Activated CD4-positive, alpha-beta T cell treated with anti-CD3 and anti-CD28 coated beads, Interleukin-2, amount 50 U/mL, for 16 hours (primary cell): ENCODE measurements at places on chromosomes 16 and 17.

GRCh38 chr16:19142939-19143598 lies 25.0 kb upstream of the SYT17 start:
- no peak for DNase-seq

GRCh38 chr16:30839523-30840227 lies 52.7 kb upstream of the ZNF629 start:
- DNase-seq, result no peak

DNA sequence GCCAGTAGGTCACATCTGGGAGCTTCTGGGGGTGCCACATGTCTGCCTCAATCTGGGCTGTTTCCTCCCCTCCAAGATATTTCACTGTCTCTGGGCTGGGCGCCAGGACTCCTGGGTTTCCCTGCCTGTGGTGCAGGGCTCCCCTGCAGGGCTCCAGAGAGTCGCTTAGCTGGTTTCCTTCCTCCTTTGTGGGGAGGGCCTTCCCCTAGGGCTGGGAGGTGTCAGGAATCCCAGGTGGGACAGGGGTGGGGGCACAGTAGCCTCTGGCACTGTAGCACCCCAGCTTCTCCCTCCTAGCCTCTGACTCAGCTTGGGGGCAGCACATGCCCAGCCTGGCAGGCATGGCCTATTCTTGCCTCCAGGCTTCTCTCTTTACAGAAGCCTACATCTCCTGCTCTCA lies 2.6 kb downstream of the RARA start:
- DNase-seq, result no peak

- no peak for DNase-seq
These were observed 49.5 kb downstream of the SRCIN1 start for GRCh38 chr17:38556239-38556638.

DNA sequence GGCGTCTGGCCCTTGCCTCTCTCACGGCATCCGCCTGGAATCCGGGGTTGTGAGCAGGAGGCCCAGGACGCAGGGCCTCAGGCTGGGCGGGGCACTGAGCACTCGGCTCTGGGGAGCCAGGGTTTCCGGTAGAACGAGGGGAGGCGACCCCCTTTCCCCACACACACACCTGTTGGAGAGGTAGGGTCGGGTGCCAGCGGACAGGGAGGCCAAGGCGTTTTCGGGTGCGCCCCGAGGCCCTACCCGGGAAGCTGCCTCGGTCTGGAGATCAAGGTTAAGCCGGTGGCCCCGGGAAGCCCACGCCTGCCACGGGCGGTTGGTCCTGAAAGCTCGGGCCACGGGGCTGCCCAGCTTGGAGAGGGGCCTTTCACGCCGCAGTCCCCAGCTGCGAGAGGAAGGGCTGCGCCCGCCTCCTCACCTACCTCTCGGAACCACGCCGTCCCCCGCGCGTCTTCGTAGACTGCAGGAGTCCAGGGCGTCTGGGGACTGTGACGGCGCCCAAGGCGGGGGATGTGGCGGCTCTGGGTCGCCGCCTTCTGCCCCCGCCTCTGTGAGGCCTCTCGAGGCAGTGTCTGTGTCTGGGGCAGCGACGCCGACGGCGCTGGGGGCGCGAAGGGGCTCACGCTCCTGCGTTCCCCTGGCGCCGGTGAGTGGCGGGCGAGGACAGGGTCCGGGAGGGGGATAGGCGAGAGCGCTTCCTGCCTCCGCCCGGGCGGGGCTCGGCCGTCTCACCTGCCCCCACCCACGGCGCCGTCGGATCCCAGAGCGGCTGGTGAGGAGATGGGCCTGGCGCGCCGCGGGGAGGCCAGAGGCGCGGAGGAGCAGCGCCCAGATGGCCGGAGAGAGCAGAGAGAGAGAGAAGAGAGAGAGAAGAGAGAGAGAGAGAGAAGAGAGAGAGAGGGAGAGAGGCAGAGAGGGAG lies 20.3 kb upstream of the HOXB9 start:
- DNase-seq, result no peak

DNA sequence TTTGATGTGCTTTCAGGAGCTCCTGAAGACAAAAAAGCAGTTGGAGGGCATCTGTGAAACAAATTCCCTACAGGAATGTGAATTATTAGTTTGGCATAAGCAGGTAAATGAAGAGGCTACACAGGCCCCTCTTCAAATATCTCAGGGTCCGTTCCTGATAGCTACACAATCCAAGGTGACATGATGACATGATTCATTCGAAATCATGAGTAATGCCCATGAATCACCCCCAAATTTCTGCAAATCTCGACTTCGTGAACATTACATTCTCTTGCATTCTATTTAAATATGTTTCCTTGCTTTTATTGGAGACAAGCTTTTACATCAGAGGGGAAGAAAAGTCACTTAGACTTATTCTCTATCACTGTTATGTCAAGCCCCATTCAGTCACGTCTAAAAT lies 22.3 kb downstream of the GAN start:
- no peak for DNase-seq

- DNase-seq, result no peak
These were observed 9.1 kb downstream of the TIMM22 start for GRCh38 chr17:1006054-1006453.

DNA sequence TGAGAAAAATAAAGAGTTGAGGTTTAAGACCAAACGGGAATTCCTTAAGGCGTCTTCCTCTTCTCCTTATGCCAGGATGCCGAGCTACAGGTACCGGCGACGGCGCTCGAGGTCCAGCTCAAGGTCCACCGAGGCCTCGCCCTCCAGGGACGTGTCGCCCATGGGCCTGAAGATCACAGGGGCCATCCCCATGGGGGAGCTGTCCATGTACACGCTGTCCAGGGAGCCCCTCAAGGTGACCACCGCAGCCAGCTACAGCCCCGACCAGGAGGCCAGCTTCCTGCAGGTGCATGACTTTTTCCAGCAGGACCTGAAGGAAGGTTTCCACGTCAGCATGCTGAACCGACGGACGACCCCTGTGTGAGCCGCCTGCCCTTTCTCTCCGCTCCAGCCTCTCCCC lies 13.7 kb upstream of the CACNG1 start:
- no peak for DNase-seq
